ENCODE measurements at places on chromosomes 4 and X. TPM values are rescaled to one million over a fixed set of nuclear protein-coding genes. Genes with fewer than 3 reads are reported as not detected.

GRCh38 chr4:87416965-87417364 lies 5.4 kb upstream of the NUDT9 start:
- H3K27me3 ChIP-seq = no peaks in the 10 kb centered on the region
- DNase-seq = no peak
- H3K36me3 ChIP-seq = no peaks in the 10 kb centered on the region

DNA sequence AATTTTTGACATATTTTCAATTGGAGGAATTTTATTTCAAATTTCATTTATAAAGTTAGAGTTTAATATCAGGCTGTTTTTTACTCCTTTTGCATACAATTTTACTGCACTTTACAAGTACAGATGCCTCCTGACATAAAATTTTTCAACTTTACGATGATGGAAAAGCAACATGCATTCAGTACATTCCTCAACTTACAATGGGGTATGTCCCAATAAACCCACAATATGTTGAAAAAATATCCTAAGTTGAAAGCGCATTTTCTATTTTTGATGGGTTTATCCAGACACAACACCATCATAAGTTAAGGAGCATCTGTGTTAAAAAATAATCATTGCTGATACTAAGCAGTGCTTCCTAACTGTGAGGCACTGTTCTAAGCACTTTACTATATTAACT lies 4.3 kb downstream of the KLHL5 start:
- H3K27ac ChIP-seq = no peak overlapping the region
- no peaks in the 10 kb centered on the region for H3K27me3 ChIP-seq
- H3K36me3 ChIP-seq = no peaks in the 10 kb centered on the region
- no peaks in the 10 kb centered on the region for H3K4me1 ChIP-seq
- H3K4me3 ChIP-seq = no peak overlapping the region

DNA sequence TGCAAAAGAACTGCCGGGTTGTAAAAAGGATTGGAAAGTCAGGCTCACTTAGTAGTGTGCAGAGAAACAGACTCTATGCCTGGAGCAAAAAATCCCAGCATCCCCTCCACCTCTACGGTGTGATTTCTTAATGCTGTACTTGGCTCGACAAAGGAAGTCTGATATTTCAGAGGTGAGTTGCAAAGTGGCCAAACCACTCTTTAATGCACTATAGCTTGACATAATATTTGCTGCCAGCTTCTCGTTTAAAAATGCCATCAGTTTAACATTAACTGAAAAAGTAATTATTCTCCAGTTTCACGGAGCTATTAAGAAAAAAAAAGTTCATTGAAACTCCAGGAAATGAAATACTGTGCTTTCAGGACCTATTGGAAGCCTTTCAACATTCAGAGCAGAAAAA lies 448.3 kb upstream of the ZFP42 start:
- DNase-seq = no peak
- H3K4me3 ChIP-seq = peak overlapping the region; percentile 8
- no peak overlapping the region for H3K27ac ChIP-seq
- no peaks in the 10 kb centered on the region for H3K27me3 ChIP-seq
- H3K36me3 ChIP-seq = no peaks in the 10 kb centered on the region
- H3K4me1 ChIP-seq = no peaks in the 10 kb centered on the region

DNA sequence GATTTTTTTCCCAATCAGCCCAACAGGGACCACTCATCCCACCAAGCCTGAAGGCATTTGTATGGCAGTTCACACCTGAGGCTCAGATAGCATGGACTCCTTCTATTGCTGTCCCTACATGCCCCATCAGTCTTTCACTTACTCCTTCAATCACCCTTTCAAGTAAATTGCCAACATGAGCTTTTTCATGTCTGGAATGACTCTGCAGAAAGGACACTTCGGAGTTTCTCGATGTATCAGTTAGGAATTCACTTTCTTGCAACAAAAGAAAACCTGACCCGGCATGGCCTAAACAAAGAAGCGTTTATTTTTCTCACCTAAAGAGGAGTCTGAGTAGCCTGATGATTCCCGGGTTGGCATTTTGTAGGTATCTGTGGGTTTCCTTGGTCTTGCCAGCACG lies 38.6 kb downstream of the RXFP1 start:
- no peaks in the 10 kb centered on the region for H3K27me3 ChIP-seq
- H3K27ac ChIP-seq = no peak overlapping the region
- H3K4me3 ChIP-seq = no peak overlapping the region
- no peaks in the 10 kb centered on the region for H3K36me3 ChIP-seq
- H3K4me1 ChIP-seq = no peaks in the 10 kb centered on the region

The PAGE2B gene
- not detected for total RNA-seq

DNA sequence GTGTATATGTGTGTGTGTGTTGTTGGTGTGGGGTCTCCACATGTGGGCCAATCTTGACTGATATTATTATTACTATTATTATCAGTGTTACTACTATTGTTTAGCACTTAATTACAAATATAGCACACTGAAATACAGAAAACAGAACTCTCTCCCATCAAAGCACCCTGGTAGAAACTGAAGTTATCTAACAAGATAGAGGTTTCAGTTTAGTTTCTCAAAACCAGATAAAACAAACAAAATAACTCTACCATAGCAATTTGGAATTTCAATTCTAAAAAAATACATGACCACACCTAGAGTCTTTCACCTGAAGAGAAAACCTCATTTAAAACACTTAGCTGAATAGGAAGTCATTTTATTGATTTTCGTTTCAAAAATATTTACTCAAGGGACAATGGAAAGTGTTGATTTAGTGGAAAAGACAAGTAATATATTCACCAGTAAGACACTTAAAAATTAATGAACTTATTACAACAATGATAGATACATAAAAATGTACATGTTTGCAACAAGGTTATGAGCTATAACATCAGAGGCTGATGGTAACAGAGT lies 252.3 kb downstream of the PDHA2 start:
- H3K4me1 ChIP-seq = no peaks in the 10 kb centered on the region
- no peak overlapping the region for H3K4me3 ChIP-seq
- no peaks in the 10 kb centered on the region for H3K27me3 ChIP-seq
- DNase-seq = no peak
- peaks cover 4% of the 10 kb centered on the region for H3K36me3 ChIP-seq

DNA sequence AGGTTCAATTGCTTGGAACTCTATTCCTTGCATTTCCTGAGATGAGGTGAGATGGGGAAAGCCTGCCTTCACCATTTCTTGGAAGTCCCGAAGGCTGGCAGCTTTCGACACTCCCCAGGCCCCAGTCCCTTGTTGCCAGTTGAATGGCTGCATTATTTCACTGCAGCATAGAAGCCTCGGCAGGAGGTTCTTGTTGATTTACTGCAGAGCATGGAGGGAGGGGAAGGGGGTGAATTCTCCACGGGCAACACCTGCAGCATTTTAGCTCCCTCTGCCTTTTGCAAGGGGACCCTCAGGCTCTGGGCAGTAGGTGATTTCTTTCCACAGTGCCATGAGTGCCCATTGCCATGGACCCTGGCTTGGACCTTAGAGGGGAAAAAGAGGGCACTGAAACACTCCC lies 10.7 kb upstream of the BCLAF3 start:
- no peak overlapping the region for H3K4me3 ChIP-seq
- H3K36me3 ChIP-seq = no peaks in the 10 kb centered on the region
- H3K27me3 ChIP-seq = no peaks in the 10 kb centered on the region
- H3K4me1 ChIP-seq = no peaks in the 10 kb centered on the region

- H3K4me3 ChIP-seq = no peak overlapping the region
- H3K4me1 ChIP-seq = no peaks in the 10 kb centered on the region
- no peaks in the 10 kb centered on the region for H3K36me3 ChIP-seq
Measured at GRCh38 chr4:83489711-83490326, 4.9 kb upstream of the ABRAXAS1 start.

- peak overlapping the region; percentile 55 for H3K4me3 ChIP-seq
- no peaks in the 10 kb centered on the region for H3K36me3 ChIP-seq
Measured at GRCh38 chr4:94455081-94455480, 3.3 kb downstream of the PDLIM5 start.

The DUX4 gene
- total RNA-seq = not detected

GRCh38 chr4:6345096-6345830 lies 75.6 kb downstream of the WFS1 start:
- no peak overlapping the region for H3K4me3 ChIP-seq
- H3K36me3 ChIP-seq = no peaks in the 10 kb centered on the region

GRCh38 chrX:19931146-19931545 lies 43.7 kb upstream of the SH3KBP1 start:
- no peak overlapping the region for H3K27ac ChIP-seq
- DNase-seq = no peak
- H3K27me3 ChIP-seq = no peaks in the 10 kb centered on the region

GRCh38 chrX:314049-314448 lies 4.5 kb downstream of the GTPBP6 start:
- no peaks in the 10 kb centered on the region for H3K27me3 ChIP-seq
- H3K27ac ChIP-seq = no peak overlapping the region
- no peaks in the 10 kb centered on the region for H3K4me1 ChIP-seq
- H3K4me3 ChIP-seq = no peak overlapping the region
- H3K36me3 ChIP-seq = peaks cover 5% of the 10 kb centered on the region
- DNase-seq = no peak

The PDE6B gene
- 8.5 TPM for total RNA-seq

DNA sequence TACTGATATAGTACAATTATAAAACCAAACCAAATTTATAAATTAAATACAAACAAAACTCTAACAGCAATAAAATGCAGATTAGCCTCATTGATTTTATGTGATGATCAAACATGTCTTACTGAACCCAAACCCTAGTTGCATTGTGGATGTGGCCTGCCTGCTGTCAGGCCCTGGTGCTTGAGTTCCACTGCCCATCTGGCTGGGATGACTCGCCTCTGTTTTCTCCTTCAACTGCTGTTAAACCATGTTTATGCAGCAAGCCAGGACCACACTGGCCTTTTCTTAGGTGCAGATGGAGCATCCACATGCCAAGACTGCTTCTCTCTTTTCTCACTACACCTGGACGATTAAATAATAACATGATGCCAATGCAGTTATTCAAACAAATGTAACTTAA lies 22.6 kb downstream of the NAP1L5 start:
- H3K36me3 ChIP-seq = no peaks in the 10 kb centered on the region
- H3K27ac ChIP-seq = no peak overlapping the region
- no peak overlapping the region for H3K4me3 ChIP-seq
- no peaks in the 10 kb centered on the region for H3K27me3 ChIP-seq

- no peaks in the 10 kb centered on the region for H3K27me3 ChIP-seq
- no peak for DNase-seq
- H3K4me1 ChIP-seq = no peaks in the 10 kb centered on the region
- no peak overlapping the region for H3K4me3 ChIP-seq
Measured at GRCh38 chrX:19003756-19004155, 19.8 kb upstream of the PHKA2 start.

DNA sequence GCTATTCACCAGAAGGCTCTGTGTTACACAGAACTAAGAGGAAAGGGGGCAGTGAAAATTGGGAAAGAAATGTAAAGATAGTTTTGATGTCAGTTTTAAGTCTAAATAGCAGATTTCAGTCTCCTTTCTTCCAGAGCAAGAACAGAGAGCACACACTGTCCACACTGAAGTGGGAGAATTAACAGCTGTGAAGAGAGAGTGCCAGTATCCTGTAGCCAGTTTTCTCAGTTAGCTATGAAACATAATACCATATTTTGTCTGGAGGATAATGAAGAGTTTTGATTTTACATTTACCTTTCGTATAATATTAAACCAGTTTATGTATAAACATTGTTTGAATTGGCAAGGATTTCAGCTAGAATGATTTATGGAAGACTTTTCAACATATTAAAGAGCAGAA lies 35.1 kb downstream of the FBXO8 start:
- no peak for DNase-seq
- H3K4me3 ChIP-seq = no peak overlapping the region
- H3K27ac ChIP-seq = no peak overlapping the region
- no peaks in the 10 kb centered on the region for H3K4me1 ChIP-seq
- no peaks in the 10 kb centered on the region for H3K36me3 ChIP-seq
- no peaks in the 10 kb centered on the region for H3K27me3 ChIP-seq

GRCh38 chr4:120447774-120448173 lies 381.1 kb upstream of the MAD2L1 start:
- H3K4me3 ChIP-seq = no peak overlapping the region
- H3K27me3 ChIP-seq = no peaks in the 10 kb centered on the region
- no peak overlapping the region for H3K27ac ChIP-seq

The PITX2 gene
- total RNA-seq = 0.33 TPM
